BJ (cell line): ENCODE measurements at places on chromosomes 12 and 14.

- no peak for DNase-seq
Observed at GRCh38 chr14:89625731-89626232, 208.7 kb upstream of the FOXN3 start.

DNA sequence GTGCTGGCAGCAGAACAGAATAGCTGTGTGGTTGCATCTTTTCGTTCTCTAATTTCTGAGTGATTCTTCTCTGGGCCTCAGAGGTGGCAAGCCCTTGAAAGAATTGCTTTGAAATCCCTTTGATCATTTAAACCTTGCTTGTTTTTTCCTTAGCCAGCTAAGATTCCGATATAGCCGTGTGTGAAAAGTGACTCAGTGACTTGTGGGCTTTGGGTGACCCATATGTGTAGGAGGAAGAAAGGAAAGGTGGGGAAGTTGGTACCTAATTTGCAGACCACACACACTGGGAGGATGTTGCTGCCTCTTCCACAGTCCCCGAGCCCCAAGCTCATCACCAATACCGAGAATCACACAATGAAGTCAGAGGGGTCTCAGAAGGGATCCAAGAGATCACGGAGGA is 18.8 kb downstream of the SLC24A4 start:
- DNase-seq = no peak

DNA sequence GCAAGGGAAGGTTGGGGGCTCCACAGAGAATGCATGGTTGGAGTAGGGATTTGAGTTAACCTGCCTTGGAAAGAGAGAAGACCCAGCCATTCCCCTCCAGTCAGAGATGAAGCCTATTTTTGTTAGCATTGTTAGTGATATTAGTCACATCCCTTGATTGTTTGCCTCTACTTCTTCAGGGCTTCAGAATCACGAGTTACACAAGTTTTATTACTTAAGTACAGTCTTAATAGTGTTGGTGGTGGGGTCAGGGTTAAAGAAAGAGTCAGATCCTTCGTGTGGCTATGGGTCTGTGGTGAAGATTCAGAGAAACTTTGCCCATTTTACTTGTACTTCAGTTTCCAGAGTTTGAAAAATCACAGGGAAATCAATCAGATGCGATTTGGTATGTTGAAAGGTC is 363.1 kb downstream of the LRIG3 start:
- DNase-seq = peak; percentile 85

DNA sequence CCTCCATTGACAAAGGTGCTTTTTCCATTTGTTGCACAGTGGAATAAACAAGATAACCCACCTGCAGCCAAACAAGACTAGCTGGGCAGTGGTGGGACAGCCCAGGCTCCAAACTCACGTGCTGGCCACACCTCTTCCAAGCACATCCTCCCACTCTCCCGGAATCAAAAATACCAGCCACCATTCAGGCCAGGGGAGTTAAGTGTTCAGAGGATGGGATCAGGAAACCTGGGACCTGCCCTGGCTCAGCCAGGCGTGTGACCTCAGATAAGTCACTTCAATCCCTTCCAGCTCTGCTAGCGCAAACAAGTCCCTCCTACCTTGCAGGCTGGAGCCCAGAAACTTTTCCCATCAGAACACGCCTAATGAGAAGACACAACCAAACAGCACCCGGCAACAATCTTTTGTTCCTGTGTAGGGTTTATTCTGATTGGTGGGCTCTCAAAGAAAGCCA is 43.3 kb downstream of the ACTN1 start:
- no peak for DNase-seq

- no peak for DNase-seq
Observed at GRCh38 chr14:49971156-49972130, 78.6 kb downstream of the ARF6 start.

- no peak for DNase-seq
Observed at GRCh38 chr14:47691829-47692228, 16.4 kb upstream of the MDGA2 start.

- DNase-seq = peak; percentile 54
Observed at GRCh38 chr12:3304436-3305165, 186.4 kb upstream of the PRMT8 start.

DNA sequence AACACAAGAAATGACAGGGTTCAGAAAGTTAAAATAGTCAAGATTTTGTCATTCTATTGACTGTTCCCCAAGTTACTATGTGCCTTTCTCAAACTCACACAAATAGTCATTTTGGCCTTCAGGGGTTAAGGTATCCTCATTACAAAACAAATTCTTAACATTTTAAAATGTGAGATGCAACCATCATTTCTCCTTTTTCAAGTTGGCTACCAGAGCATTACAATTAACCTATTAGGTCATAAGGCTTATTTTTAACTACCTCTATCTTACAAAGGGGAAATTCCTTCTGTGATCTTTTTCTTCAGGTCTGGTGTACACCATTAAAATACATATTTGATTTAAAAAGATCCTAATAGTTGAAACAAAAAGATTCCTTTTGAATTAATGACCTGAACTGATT is 61.2 kb downstream of the SLC38A1 start:
- DNase-seq = no peak

DNA sequence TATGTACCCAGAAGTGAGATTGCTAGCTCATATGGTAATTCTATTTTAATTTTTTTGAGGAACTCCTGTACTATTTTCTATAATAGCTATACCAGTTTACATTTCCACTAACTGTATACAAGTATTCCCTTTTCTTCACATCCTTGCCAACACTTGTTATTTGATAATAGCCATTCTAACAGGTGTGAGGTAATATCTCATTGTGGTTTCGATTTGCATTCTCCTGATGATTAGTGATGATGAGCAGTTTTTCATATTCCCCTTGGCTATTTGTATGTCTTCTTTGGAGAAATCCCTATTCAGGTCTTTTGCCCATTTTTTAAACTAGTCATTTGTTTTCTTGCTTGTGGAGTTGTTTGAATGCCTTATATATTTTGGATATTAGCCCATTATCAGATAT is 121.3 kb downstream of the BBS10 start:
- DNase-seq = no peak

DNA sequence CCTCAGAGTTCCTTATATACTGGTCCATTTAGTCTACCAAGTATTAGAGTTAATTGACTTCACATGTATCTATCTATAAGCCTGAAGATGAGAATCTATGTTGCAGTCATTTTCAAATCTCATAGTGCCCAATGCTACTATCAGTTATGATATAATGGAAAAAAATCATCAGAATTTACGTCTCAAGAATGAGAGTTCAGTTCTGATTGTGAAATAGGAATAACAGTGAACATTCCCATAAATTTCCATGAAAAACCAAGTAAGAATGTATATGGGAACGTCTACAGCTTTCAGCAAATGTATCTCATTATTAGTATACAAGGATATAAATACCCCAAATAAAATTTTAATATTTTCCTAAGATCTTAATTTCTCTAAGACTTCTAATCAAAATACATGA is 77.2 kb downstream of the PPP1R12A start:
- no peak for DNase-seq
